ENCODE measurements at places on chromosomes 3 and 15.

GRCh38 chr15:91866371-91866905 is 12.9 kb downstream of the SLCO3A1 start:
- DNase-seq: peak; percentile 87

DNA sequence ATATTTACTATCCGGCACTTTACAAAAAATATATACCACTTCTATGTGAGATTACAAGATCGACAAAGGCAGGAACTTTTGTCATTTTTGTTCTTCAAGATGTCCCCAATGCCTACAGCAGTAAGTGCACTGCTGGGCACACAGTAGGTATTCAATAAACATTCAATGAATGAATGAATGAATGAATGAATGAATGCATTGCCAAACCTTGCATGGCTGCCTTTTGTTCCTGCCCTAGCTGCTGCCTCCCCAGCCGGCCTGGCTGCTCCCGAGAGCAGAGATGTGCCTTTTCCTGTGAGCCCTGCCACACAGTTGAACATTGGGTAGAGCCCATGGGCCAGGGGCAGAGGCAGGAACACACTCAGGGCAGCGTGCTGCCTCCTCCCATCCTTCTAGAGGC is 37.5 kb downstream of the LINGO1 start:
- DNase-seq: no peak

- no peak for DNase-seq
Measured at GRCh38 chr3:123300583-123300982, 98.8 kb downstream of the SEC22A start.

- DNase-seq: no peak
Measured at GRCh38 chr15:45583731-45584639, 3.2 kb upstream of the BLOC1S6 start.

- no peak for DNase-seq
Measured at GRCh38 chr15:55736756-55737155, 6.2 kb downstream of the PRTG start.

Measured in DMS79 treated with DMSO at 0.1 percent for 48 hours (cell line).